ENCODE measurements at places on chromosomes 7 and 10. TPM values are rescaled to one million over a fixed set of nuclear protein-coding genes. Genes with fewer than 3 reads are reported as not detected.

The CPN1 gene
- not detected for total RNA-seq

DNA sequence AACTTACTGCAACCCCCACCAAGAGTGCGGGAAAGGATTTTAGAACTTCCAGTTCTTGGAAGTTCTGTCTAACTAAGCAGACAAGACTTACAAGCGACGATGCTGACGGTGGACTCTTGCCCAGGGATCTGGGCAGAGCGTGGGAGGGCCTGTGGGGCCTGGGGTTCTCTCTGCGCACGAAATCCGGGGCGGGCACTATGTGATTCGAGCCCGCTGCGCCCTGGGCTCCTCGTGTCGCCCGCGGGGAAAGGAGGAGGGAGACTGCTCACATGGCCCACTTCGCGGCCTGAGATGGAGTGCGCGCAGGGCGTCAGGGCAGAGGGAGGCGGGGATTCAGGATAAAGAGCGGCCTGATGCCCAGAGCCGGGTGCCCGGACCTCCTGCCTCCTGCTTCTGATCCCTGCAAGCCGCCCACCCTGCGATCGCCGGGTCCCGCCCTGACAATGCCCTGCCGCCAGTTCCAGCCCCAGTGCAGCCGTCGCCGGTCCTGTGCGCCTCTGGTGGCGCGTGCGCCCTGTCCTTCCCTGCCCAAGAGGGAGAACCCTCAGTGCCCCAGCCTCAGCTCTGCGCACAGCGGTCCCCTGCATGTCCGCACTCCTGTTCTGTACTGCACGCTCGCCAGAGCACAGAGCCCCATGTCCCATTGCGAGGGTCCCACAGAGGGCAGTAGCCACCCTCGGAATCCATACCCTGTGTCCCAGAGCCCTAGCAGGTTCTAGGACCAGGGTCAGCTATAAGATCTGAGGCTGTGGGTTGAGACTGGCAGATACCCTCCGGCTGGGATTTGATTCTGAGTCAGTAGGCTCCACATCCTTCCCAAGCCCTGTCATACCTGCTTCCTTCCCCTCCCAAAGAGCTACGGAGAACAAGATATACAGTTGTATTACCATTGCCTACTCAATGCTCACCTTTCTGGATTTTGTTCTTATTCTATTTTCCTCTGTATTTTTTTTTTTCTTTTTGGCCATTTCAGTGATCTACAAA lies 99.4 kb upstream of the TMEM106B start:
- no peaks in the 10 kb centered on the region for H3K36me3 ChIP-seq
- no peak overlapping the region for H3K4me3 ChIP-seq
- H3K27ac ChIP-seq: no peak overlapping the region
- H3K27me3 ChIP-seq: no peaks in the 10 kb centered on the region
- DNase-seq: peak; percentile 8
- H3K4me1 ChIP-seq: peaks cover 7% of the 10 kb centered on the region

- H3K4me1 ChIP-seq: peaks cover 3% of the 10 kb centered on the region
- no peak for DNase-seq
- H3K27me3 ChIP-seq: peaks cover 5% of the 10 kb centered on the region
- H3K27ac ChIP-seq: no peak overlapping the region
- H3K4me3 ChIP-seq: no peak overlapping the region
- no peaks in the 10 kb centered on the region for H3K36me3 ChIP-seq
Measured at GRCh38 chr7:30225863-30226613, 58.4 kb upstream of the ZNRF2 start.

GRCh38 chr10:59814878-59815277 lies 61.6 kb upstream of the MRLN start:
- peaks cover 1% of the 10 kb centered on the region for H3K4me1 ChIP-seq
- no peaks in the 10 kb centered on the region for H3K27me3 ChIP-seq
- H3K36me3 ChIP-seq: peaks cover 10% of the 10 kb centered on the region

GRCh38 chr7:118080947-118081346 lies 103.0 kb upstream of the LSM8 start:
- no peak for DNase-seq
- H3K27ac ChIP-seq: no peak overlapping the region
- H3K36me3 ChIP-seq: no peaks in the 10 kb centered on the region
- H3K4me3 ChIP-seq: no peak overlapping the region
- H3K4me1 ChIP-seq: no peaks in the 10 kb centered on the region

DNA sequence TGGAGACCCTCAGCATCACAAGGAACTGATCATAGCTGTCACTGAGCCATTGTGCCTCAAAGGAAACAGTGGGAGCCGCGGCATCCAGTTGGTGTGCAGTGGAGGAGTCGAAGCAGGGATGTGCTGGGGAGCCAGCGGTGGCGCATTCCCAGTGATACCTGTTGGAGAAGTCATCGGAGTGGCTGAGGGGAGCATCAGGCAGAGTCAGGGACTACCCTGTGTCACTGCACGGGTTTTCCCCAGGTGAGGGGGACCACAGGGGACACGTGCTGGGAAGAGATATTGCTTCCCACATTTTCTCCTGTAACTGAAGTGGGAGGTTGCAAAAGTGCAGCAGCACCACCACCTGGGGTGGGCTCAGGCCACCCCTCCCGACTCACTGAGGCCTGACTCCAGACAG lies 57.7 kb downstream of the PKD1L1 start:
- no peak overlapping the region for H3K4me3 ChIP-seq
- no peak overlapping the region for H3K27ac ChIP-seq
- H3K36me3 ChIP-seq: no peaks in the 10 kb centered on the region
- DNase-seq: no peak
- H3K4me1 ChIP-seq: no peaks in the 10 kb centered on the region

DNA sequence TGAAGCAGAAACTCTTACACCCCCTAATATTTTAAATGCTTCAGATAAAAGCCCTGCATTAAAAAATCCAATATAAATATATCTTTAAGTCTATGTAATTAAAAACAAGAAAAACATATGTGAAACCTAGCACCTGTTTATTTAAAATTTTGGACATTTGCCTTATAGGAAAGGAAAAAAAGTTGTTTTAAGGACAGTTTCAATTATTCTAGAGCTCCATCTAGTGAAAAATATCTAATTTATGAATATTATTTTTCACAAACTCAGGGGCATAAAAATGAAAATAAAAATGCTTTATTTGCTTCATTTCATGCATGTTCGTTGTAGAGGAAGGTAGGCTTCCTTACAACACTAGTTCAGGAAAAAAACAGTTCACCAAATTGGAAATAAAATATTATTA lies 26.1 kb downstream of the ENKUR start:
- peaks cover 3% of the 10 kb centered on the region for H3K4me1 ChIP-seq
- H3K27me3 ChIP-seq: no peaks in the 10 kb centered on the region
- H3K4me3 ChIP-seq: no peak overlapping the region
- no peak for DNase-seq

DNA sequence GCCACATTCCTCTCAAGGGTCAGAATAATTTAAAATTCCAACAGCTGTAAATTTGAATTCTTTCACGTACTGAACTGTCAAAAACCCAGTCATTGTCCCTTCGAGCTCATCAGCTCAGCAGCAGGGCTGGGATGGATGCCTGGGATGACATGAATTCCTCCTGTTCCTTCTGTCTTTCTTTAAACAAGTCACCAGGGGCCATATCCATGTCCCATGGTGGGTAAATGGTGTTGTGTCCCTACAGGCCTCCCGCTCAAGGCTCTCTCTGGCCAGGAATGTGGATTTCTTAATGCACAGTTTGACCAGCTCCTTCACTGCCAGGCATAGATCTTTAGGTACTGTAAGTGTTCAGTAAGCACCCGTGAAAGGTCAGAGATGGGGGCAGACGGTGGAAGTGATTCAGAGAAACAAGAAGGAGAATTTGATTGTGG lies 13.8 kb upstream of the TECPR1 start:
- no peaks in the 10 kb centered on the region for H3K27me3 ChIP-seq
- no peaks in the 10 kb centered on the region for H3K36me3 ChIP-seq
- H3K27ac ChIP-seq: no peak overlapping the region
- no peak for DNase-seq
- no peaks in the 10 kb centered on the region for H3K4me1 ChIP-seq
- H3K4me3 ChIP-seq: no peak overlapping the region

GRCh38 chr10:97116462-97117162 lies 69.1 kb downstream of the SLIT1 start:
- H3K36me3 ChIP-seq: no peaks in the 10 kb centered on the region
- H3K27ac ChIP-seq: no peak overlapping the region
- no peaks in the 10 kb centered on the region for H3K27me3 ChIP-seq
- H3K4me3 ChIP-seq: no peak overlapping the region
- DNase-seq: no peak

GRCh38 chr10:69356187-69356586 lies 60.5 kb downstream of the TACR2 start:
- peaks cover 11% of the 10 kb centered on the region for H3K4me1 ChIP-seq
- H3K4me3 ChIP-seq: no peak overlapping the region
- H3K27ac ChIP-seq: no peak overlapping the region
- H3K27me3 ChIP-seq: no peaks in the 10 kb centered on the region

DNA sequence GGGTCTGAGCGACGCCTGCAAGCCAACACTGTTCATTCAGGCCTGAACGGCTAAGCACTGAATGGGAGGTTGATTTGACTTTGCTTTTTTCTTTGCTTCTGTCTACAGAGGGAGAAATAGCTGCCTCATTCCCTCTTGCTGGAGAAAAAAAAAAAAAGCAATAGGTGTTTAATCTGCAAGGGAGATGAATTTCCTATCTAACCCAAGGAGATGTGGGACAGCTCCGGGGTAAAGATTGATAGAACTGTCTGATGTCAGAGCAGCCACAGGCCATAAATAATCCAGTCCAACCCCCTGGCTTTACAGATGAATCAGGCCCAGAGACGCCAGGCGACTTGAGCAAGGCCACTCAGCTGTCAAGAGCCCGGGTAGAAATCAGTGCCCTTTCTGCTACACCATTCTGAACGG lies 168.0 kb downstream of the ARHGAP12 start:
- DNase-seq: no peak
- H3K27ac ChIP-seq: peak overlapping the region; percentile 81
- no peaks in the 10 kb centered on the region for H3K27me3 ChIP-seq
- peak overlapping the region; percentile 37 for H3K4me3 ChIP-seq
- H3K4me1 ChIP-seq: peaks cover 46% of the 10 kb centered on the region

- no peak overlapping the region for H3K4me3 ChIP-seq
- H3K4me1 ChIP-seq: peaks cover 22% of the 10 kb centered on the region
- H3K27me3 ChIP-seq: no peaks in the 10 kb centered on the region
- H3K27ac ChIP-seq: no peak overlapping the region
- H3K36me3 ChIP-seq: no peaks in the 10 kb centered on the region
- no peak for DNase-seq
Measured at GRCh38 chr10:79115302-79115701, 46.5 kb downstream of the ZMIZ1 start.

- H3K27ac ChIP-seq: no peak overlapping the region
- H3K27me3 ChIP-seq: no peaks in the 10 kb centered on the region
- no peaks in the 10 kb centered on the region for H3K36me3 ChIP-seq
- no peak for DNase-seq
- H3K4me1 ChIP-seq: no peaks in the 10 kb centered on the region
- H3K4me3 ChIP-seq: no peak overlapping the region
Measured at GRCh38 chr7:12370249-12370648, 33.4 kb downstream of the VWDE start.

DNA sequence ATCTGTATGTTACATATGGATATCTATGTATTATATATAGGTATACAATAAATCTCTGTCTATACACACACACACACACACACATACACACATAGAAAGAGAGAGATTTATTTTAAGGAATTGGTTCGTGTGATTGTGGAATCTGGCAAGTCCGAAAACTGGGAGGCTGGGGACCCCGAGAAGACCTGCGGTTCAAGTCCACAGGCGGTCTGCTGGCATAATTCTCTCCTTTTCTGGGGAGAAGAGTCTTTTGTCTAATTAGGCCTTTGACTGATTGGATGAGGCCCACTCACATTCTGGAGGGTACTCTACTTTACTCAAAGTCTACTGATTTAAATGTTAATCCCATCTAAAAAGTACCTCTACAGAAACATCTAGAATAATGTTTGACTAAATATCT lies 65.1 kb downstream of the PAPSS2 start:
- no peak for DNase-seq
- no peak overlapping the region for H3K27ac ChIP-seq
- no peak overlapping the region for H3K4me3 ChIP-seq
- no peaks in the 10 kb centered on the region for H3K27me3 ChIP-seq
- H3K36me3 ChIP-seq: no peaks in the 10 kb centered on the region
- H3K4me1 ChIP-seq: peaks cover 1% of the 10 kb centered on the region

- no peak for DNase-seq
- H3K36me3 ChIP-seq: peaks cover 21% of the 10 kb centered on the region
- H3K27ac ChIP-seq: peak overlapping the region; percentile 100
- peaks cover 33% of the 10 kb centered on the region for H3K4me1 ChIP-seq
- H3K4me3 ChIP-seq: peak overlapping the region; percentile 96
Measured at GRCh38 chr7:87154166-87154565, 1.9 kb downstream of the DMTF1 start.

- no peak for DNase-seq
- H3K4me3 ChIP-seq: no peak overlapping the region
- H3K4me1 ChIP-seq: no peaks in the 10 kb centered on the region
- no peaks in the 10 kb centered on the region for H3K27me3 ChIP-seq
Measured at GRCh38 chr10:46293832-46294640, 7.2 kb downstream of the ANTXRL start.

DNA sequence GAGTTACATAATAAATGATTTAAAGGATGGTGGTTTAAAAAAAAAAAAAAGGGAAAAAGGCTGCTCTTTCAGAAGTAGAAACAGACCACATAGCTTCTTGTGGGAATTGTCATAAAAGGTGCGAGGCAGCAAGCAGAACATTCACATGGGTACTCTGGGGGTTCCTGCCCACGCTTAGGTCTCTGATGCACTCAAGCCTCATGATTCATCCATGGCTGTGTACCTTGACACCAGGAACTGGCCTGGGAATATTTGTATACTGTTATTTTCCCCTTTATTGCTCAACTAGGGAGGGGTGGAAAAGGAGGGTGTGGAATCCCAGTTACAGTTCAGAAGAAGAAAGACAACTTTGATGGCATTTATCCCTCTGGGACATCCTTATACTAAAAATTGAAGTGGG lies 4.0 kb downstream of the PON2 start:
- H3K27me3 ChIP-seq: no peaks in the 10 kb centered on the region
- H3K4me3 ChIP-seq: no peak overlapping the region
- peaks cover 28% of the 10 kb centered on the region for H3K4me1 ChIP-seq

GRCh38 chr10:107826171-107826570 lies 661.7 kb upstream of the SORCS1 start:
- no peak overlapping the region for H3K27ac ChIP-seq
- no peak for DNase-seq
- H3K4me3 ChIP-seq: no peak overlapping the region
- peaks cover 12% of the 10 kb centered on the region for H3K4me1 ChIP-seq
- no peaks in the 10 kb centered on the region for H3K27me3 ChIP-seq
- H3K36me3 ChIP-seq: no peaks in the 10 kb centered on the region
